Activated T-cell treated with anti-CD3 and anti-CD28 coated beads, Interleukin-2, amount 50 U/mL, for 24 hours (primary cell): ENCODE measurements at places on chromosomes 3 and 15.
A peak's percentile ranks its signal among the peaks of the same experiment; 100 is the strongest.

DNA sequence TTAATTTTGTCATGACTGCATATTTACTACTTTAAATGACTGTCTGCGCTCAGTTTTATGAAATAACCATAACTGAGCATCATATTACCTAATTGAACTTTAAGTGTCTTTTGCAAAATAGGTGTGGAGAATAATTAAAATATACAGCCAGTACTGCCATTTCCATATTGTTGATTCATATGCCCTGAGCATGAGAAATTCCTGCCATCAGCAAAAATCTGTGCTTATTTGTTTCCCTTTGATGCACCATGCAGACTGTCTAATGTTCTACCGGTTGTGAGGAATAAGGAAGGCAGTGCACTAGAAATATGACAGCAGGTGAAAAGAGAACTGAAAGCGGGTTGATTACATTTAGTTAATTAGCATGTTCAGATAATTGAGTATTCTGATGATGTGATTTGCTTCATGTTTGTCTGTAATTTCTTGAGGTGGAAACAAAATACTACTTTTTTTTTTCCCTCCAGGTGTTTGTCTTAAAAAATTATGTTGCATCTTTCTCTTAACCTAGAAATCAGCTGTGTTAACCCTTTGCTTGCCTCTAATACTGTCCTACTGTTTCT is 229.4 kb upstream of the AZI2 start:
- no peak for DNase-seq

DNA sequence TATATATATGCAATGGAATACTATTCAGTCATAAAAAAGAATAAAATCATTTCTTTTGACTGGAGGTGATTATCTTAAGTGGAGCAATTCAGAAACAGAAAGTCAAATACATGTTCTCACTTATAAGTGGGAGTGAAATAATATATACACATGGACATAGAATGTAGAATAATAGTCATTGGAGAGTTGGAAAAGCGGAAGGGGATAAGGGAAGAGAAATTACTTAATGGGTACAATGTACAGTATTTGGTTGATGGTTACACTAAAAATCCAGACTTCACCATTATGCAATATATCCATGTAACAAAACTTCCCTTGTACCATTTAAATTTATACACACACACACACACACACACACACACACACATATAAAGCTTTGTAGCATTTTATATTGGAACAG is 84.3 kb downstream of the RAP2B start:
- no peak for DNase-seq

- no peak for DNase-seq
Observed at GRCh38 chr3:111723293-111724215, 128.4 kb upstream of the ZBED2 start.

GRCh38 chr3:43255662-43256061 is 30.7 kb upstream of the SNRK start:
- no peak for DNase-seq

GRCh38 chr3:60080648-60081047 is 1030.8 kb upstream of the CFAP20DC start:
- no peak for DNase-seq

- DNase-seq, result no peak
Observed at GRCh38 chr3:14274612-14274936, 96.0 kb downstream of the LSM3 start.

- no peak for DNase-seq
Observed at GRCh38 chr3:196340466-196340865, 2.3 kb upstream of the TM4SF19 start.

DNA sequence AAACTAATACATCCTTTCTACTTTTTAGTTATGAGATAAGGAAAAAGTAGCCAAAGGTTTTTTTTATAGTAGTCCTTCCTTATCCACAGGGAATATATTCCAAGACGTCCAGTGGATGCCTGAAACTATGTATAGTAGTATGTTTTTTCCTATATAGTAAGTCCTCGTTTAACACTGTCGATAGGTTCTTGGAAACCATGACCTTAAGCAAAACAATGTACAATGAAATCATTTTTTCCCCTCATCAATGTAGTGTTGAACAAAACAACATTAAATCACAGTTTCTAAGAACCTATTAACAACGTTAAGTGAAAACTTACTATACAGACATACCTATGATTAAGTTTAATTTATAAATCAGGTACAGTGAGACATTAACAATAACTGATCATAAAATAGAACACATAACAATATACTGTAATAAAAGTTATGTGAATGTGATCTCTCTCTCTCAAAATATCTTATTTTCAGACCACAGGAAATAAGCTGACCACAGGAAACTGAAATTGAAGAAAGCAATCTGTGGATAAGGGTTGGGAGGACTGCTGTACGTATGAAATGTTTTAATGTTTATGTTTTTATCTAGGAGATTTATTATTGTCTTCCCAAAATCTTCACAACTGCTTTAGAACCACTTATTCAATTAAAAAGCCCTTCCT is 20.6 kb downstream of the COPS2 start:
- DNase-seq, result no peak

DNA sequence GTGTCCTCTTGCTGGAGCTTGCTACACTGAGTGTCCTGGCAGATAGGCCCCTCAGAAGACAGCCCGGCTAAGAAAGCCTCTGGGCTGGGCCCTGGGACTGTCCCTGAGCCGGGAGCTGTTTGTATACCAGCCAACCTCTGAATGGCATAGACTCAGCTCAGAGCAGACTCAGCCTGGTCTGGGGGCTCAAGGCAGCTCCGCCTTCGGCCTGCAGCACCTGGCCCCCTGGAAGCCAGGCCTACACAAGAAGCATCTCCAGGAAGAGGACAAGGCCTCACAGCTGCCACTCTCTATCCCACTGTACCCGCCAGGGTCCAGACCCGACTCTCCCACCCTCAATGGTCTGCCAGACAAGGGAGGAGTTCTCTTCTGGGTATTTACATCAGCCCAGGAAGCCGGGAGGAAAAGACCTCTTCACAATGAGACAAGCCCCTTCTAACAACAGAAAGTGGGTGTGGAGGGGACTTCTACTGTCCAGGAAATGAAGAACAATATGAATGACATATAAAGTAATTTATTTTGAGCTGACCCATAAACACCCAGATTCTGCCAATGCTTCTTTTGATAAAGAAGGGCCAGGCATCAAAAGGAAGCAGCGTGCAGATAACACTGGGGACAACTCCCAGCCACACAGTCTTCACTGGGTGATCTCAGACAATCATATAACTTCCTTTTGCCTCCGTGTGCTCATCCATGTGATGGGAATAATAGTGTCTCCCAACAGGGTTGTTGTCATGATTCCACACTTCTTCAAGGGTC is 110.2 kb downstream of the TPRA1 start:
- peak; percentile 16 for DNase-seq

- no peak for DNase-seq
Observed at GRCh38 chr3:171026597-171027293, at the start of gene SLC2A2. SLC2A2 (minus strand) TSS chr3:171026720; CDS start chr3:171026670, 50 bp downstream.

GRCh38 chr3:3772338-3772737 is 26.9 kb upstream of the LRRN1 start:
- DNase-seq, result no peak

DNA sequence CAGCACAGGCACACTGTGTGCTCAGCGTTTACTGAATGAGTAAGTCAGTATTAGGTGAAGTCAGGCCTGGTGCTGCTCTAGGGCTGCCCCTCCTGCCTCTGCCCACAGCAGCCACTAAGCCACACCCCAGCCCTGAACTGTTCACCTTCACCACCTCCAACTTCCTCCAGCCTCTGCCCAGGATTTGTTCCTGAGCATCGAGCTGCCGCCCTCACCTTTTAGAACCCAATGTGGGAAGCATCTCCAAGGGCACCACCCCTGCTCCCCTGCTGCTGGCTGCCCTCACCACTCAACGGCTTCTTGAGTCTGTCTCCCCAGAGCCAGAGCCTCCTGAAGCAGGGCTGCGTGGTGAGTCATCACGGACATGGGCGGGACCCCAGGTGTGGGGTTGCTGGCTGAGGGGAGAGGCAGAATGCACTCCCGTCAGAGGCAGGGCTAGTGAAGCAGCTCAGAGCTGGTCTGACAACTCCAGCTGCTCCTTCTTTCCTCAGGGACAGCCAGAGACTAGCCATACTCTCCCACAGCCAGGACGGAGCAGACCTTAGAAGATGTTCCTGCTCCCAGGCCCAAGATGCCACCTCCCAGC is 5.8 kb downstream of the HYAL2 start:
- DNase-seq, result peak; percentile 74

DNA sequence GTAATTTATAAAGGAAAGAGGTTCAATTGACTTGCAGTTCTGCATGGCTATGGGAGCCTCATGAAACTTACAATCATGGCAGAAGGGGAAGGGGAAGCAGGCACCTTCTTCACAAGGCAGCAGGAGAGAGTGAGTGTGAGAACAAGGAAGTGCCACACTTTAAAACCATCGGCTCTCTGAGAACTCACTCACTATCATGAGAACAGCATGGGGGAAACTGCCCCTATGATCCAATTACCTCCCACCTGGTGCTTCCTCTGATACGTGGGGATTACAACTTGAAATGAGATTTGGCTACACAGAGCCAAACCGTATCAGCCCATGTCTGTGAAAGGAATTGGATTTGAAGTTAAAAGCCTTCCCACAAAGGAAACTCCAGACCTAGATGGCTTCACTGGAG is 39.1 kb downstream of the TKT start:
- no peak for DNase-seq

GRCh38 chr3:12299026-12299425 is 10.2 kb downstream of the PPARG start:
- DNase-seq, result no peak

GRCh38 chr15:38707802-38708671 is 143.4 kb upstream of the RASGRP1 start:
- DNase-seq, result no peak

- DNase-seq, result no peak
Observed at GRCh38 chr3:58161435-58162398, 49.1 kb downstream of the DNASE1L3 start.

- DNase-seq, result no peak
Observed at GRCh38 chr3:140019946-140020345, 85.0 kb downstream of the CLSTN2 start.

DNA sequence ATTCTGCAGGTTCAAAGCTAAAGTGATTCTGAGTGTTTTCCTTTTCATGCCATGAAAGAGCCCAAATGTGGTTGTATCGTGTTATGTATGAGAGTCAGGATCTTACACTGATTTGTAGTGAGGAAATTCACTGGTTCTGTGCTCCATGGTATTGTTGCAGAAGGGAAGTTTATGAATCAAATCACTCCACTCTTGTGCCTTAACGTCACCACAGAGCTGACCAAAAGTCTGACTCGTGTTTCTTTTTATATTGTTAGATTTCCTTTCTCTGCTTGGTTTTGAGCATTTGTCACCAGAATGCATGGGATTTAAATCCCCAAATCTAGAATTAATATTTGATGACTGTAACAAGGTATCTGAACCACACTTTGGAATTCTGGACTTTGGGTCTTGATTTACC is 29.1 kb upstream of the SLC30A4 start:
- no peak for DNase-seq

GRCh38 chr15:60396958-60397771 is 621 bp downstream of the ANXA2 start:
- peak; percentile 64 for DNase-seq

GRCh38 chr15:89665449-89666181 is 10.3 kb upstream of the KIF7 start:
- no peak for DNase-seq

DNA sequence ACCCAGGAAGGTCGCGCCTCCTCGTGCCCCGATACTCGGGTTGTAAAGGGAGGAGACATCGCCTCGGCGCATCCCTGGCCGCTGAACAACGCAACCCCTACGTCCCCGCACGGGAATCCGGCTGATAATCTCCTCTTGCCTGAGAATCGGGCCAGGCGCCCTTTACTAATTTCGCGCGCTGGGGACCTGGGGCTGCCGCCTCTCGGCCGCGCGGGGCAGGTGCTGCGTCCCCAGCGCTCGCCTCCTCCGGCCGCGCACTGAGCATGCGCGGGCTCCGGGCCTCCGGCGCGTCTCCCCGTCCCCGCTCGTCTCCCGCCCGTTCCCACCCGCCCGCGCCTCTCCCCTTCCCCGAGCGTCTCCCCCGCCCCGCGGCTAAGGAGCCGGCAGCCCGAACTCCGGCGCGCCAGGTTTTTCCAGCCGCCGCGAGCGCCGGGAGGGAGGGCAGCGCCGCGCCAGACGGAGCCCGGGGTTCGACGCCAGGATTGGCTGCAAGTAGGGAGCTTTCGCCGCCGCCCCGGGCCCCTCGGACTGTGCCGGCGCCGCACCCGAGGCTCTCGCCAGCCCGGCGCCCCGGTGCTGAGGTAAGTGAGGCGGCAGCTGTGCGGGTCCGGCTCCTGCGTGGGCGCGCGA is at the start of gene CNTN4:
TSS of gene CNTN4 (plus strand) at position 469 of the 630 bp plus-strand sequence.
- DNase-seq, result peak; percentile 41

GRCh38 chr15:62083194-62084154 is 16.7 kb downstream of the C2CD4A start:
- DNase-seq, result no peak

DNA sequence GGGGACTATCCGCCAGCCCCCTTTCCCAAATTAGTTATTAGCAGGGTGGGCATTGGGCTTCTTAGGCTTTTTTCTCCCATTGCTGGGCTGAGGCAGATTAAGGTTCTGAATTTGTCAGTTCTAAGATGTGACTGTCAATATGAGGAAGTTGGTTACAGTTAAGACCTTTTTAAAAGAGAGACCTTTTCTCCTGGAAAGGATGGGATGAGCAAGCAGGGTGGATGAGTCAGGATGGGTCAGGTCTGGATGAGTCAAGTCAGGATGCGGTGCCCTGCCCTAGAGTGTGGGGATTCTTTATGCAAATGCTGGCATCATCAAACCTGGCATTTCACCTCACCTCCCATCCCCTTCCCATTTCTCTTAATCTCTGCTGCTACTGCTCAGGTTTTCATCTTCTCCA is 1.9 kb downstream of the AEN start:
- DNase-seq, result peak; percentile 66

GRCh38 chr3:169835533-169835932 is 22.8 kb upstream of the LRRC34 start:
- no peak for DNase-seq
